ENCODE measurements at places on chromosomes 5 and 9.

- no peak overlapping the region for H3K27ac ChIP-seq
- peaks cover 3% of the 10 kb centered on the region for H3K36me3 ChIP-seq
- H3K27me3 ChIP-seq: no peaks in the 10 kb centered on the region
- no peak for DNase-seq
- no peak overlapping the region for H3K4me3 ChIP-seq
- H3K4me1 ChIP-seq: no peaks in the 10 kb centered on the region
Observed at GRCh38 chr9:112121633-112122032, 53.5 kb downstream of the SUSD1 start.

- no peak for DNase-seq
- H3K27me3 ChIP-seq: no peaks in the 10 kb centered on the region
- peaks cover 57% of the 10 kb centered on the region for H3K36me3 ChIP-seq
- no peak overlapping the region for H3K27ac ChIP-seq
- H3K4me1 ChIP-seq: no peaks in the 10 kb centered on the region
Observed at GRCh38 chr9:104808035-104808614, 44.2 kb downstream of the NIPSNAP3B start.

GRCh38 chr9:135950135-135950682, 11.0 kb downstream of the UBAC1 start:
- peaks cover 41% of the 10 kb centered on the region for H3K36me3 ChIP-seq
- H3K27me3 ChIP-seq: no peaks in the 10 kb centered on the region
- H3K4me1 ChIP-seq: no peaks in the 10 kb centered on the region
- no peak overlapping the region for H3K27ac ChIP-seq
- no peak overlapping the region for H3K4me3 ChIP-seq
- no peak for DNase-seq

DNA sequence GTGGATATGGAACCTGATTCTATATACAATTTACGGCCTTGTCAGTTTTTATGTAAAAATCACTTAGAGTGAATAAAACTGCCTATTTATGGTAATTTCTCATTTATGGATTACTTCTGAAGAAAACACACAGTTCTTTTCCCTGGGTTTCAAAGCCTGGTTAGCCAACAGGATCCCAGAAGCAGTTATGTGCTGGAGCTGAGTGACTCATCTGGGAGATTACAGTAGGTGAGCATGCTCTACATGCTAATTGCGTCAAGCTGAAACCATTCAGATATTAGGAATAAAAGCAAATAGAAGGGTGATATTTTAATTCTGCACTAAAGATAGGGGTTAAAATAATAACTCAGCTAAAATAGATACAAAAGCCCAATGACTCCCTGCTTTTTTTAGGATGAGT, 47.8 kb downstream of the PDE4D start:
- H3K27me3 ChIP-seq: no peaks in the 10 kb centered on the region
- H3K27ac ChIP-seq: no peak overlapping the region
- no peaks in the 10 kb centered on the region for H3K4me1 ChIP-seq
- H3K4me3 ChIP-seq: no peak overlapping the region

DNA sequence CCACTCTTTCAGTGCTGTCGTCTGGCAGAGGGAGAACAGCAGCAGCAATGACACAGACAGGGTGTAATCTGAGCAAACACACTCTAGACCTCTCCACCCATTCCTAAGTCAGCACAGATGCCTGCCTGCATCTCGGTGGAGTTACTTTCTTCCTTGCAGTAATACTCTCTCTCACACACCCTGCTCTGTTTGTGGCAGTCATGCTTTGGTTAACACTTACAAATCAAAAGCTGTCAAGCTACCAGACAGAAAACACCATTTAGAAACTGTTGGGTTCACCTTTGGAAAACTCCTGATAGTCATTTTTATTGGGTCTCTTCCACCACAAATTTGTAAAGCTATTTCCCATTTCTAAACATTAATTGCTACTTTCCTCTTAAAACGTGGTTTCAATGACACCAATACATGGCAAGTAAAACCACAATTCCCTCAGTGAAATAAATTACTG, 27.3 kb downstream of the LHFPL2 start:
- H3K4me3 ChIP-seq: no peak overlapping the region
- H3K27me3 ChIP-seq: no peaks in the 10 kb centered on the region
- DNase-seq: no peak
- H3K36me3 ChIP-seq: peaks cover 12% of the 10 kb centered on the region
- no peak overlapping the region for H3K27ac ChIP-seq

All from ascending aorta (tissue), 2 donors.